ENCODE measurements at places on chromosomes 3 and 15.

- no peak for DNase-seq
Observed at GRCh38 chr3:166743481-166744134, 636.5 kb downstream of the ZBBX start.

DNA sequence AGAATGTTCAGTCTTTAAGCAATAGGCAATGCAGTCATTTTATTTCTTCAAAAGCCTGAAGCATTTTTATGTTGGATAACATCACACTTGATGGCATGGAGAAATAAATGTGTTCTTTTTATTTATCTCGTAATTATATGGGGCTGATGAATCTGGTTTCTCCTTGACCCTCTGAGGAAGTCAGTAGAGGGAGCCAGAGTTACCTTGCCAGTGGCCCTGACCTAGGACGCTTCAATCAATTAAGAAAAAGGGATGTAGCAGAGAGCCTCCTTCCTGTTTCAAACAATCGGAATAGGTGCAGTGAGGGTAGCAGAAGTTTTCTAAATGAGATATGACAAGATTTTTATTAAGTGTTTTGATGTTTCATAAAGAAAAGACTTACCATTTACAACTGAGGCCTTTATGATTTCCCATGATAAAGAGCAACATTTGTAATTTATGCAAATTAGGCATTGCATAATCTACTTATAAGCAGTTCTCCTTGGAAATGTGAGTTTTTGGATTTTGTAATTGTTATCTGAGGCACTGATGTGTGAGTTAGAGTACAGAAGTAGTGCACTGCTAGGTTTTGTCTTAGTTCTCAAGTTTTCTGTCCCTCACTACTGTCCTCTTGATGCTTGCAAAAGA, 129.1 kb downstream of the RAP2B start:
- DNase-seq: no peak

DNA sequence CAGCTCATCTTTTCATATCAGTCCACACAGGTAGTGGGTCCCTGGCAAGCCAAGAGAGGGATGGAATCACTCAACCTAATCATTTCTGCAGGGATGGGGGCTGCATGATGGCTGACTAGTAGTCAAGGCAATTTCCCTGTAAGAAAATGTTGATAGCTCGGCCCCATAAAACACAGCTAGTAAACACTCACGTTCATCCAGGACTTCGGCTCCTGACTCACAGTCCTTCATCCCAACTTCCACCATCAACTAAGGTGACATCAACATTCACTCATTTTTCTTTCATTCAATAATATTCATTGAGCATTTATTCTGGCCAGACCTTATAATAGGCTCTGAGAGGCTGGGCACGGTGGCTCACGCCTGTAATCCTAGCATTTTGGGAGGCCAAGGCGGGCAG, 4.4 kb upstream of the ACAP2 start:
- no peak for DNase-seq

DNA sequence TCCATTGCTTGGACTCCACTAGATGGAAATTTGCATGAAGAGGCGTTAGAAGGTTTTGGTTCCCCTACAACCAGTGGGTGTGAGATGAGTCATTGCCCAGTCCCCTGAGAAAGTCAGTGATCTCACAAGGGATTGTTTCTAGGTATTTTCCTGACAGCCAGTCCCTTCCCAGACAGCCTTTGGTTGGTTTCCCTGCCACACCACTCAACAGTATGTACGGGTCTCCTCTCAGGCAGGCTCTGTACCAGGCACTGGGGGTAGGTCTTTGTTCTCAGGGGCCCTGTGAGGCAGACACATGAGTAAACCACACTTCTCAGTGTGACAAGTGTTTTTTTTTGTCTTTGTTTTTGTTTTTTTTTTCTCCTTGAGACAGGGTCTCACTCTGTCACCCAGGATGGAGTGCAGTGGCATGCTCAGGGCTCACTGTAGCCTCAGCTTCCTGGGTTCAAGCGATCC, 4.0 kb downstream of the LAMP3 start:
- peak; percentile 17 for DNase-seq

DNA sequence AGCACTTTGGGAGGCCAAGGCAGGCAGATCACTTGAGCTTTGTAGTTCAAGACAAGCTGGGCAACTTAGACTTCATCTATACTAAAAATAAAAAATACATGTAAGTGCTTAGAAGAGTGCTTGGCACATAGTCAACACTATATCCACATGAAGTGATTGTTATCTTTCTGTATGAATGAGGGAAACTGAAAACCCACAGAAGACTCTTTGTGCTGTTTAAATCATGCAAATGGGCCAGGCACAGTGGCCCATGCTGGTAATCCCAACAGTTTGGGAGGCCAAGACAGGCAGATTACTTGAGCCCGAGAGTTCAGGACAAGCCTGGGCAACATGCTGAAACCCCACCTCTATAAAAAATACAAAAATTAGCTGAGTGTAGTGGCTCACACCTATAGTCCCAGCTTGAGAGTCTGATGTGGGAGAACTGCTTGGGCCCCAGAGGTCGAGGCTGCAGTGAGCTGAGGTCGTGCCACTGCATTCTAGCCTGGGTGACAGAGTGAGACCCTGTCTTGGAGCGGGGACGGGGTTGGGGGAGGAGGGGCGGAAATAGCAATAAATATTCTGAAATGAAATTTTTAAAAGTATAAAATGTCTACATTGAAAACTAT, 129.7 kb downstream of the NR2E3 start:
- DNase-seq: no peak

DNA sequence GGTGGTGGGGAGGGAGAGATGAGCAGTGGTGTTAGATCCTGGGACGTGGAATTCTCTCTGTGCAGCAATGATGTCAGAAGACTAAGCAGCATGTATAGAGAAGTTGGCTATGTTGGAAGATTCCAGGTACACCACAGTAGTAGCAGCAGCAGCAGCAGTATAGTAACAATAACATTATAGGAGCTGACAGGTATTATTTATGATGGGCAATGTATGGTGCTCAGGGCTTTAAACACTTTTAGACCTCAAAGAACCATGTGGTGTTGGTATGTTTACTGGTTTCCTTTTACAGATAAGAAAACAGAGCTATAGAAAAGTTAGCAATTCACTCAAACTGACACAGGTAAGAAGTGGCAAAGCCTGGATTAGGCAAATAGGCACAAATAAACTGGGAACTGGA, 103.9 kb downstream of the CCNL1 start:
- no peak for DNase-seq

DNA sequence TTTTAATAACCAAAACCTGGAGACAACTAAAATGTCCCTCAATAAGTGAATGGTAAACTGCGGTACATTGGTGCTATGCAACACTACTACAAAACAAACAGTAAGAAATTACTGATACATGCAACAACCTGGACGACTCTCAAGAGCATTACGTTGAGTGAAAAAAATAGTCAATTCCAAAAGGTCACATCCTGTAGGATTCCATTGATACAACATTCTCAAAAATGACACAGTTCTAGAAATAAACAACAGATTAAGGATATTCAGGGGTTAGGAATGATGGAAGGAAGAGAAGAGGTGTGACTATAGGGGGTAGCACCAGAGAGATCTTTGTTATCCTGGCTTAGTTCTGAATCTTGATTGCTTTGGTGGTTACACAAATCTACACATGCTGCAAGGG, 72.2 kb downstream of the ZNF148 start:
- DNase-seq: no peak

GRCh38 chr3:25009665-25010064, 418.4 kb upstream of the RARB start:
- no peak for DNase-seq

- DNase-seq: no peak
Observed at GRCh38 chr3:116473602-116474001, 28.3 kb upstream of the LSAMP start.

GRCh38 chr3:150497956-150498355, 48.3 kb downstream of the SERP1 start:
- no peak for DNase-seq

DNA sequence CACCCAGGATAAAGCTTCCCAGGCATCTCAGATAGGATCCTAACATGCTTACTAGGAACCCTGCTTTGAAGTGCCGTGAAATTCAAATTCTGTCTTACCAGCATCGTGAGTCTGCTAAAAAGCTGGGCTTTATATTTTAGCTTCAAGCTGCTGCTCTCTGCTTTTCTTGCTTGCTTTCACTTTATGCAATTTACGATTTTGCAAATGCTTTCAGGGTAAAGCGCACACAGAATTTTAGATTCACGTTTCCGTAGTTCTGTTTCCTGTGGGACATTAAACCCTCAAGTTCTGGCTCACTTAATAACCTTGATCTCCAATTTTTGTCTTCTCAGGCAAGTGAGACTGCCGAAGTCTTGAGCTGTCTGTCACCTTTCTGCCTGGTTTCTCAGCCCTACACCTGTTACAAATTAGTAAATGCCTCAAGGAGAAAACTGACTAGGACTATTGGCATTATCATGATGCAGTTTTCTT, 170.5 kb upstream of the TGFBR2 start:
- no peak for DNase-seq

DNA sequence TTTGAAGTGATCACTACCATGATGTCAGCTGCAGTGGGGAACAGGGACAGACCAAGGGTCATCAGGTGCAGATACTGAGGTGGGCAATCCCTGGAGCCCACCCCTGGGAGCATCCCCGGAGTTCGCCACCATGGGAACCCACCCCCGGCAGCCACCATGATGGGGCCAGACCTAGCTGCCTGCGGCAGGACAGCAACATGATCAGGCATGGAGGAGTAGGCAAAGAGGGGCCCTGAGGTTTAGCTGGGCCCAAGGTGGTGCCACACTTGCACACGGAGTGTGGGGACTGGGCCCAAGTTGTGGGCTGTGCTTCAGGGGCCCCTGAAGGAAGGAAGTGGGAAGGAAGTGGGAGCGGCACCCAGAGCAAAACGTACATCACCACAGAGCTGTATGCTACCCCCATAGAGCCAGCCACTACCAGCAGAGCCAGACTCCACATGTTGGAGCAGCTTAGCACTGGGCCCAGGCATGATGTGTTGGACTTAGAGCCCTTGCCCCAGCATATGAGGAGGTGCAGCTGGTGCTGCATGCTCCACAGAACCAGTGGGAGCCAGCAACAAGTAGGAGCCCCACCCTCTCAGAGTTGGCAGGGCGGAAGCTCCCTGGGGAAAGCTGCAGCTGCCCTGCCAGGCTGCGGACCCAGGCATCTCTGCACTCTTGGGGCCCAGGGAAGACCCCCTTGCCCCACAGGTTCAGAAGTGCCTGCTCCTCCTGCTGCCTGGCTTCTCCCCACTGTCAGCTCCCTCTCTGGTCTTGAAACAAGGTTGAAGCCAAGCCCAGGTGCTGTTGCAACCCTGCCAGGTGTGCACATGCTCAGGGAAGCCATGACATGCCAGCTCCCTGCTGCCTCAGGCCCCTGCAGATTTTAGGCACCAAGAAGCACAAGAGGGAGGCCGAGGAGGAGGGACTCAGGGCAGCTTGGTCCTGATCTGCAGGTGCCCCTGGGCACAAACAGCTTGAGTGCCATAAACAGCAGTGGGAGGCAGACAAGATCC, 515.3 kb downstream of the ZBBX start:
- no peak for DNase-seq

- DNase-seq: no peak
Observed at GRCh38 chr15:74548241-74548640, 7.2 kb downstream of the ARID3B start.

GRCh38 chr15:56491110-56491722, 26.3 kb upstream of the MNS1 start:
- peak; percentile 37 for DNase-seq

- DNase-seq: no peak
Observed at GRCh38 chr15:63874616-63875015, 40.9 kb upstream of the HERC1 start.

- no peak for DNase-seq
Observed at GRCh38 chr3:24201301-24201700, 256.2 kb downstream of the NR1D2 start.

GRCh38 chr3:122519693-122520092, 5.0 kb upstream of the KPNA1 start:
- DNase-seq: no peak

GRCh38 chr3:30737743-30738499, 131.5 kb downstream of the TGFBR2 start:
- DNase-seq: no peak

DNA sequence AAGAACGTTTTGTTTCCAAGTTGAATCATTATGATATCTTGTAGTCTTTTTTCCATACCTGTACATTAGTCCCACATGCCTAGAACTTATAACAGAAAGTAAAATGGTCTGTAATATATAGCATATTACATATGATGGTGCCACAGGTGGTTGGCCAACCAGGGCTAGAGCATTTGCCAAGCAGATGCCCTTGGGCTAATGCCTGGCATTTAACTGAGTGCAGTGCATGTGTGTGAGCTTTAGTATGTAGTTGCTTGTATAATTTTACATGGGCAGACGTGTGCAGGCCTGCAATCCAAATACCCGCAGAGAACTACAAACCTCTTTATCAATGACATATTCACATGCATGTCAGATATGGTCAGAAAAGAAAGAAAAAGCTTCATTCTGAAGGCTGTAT, 27.5 kb downstream of the THSD4 start:
- no peak for DNase-seq

DNA sequence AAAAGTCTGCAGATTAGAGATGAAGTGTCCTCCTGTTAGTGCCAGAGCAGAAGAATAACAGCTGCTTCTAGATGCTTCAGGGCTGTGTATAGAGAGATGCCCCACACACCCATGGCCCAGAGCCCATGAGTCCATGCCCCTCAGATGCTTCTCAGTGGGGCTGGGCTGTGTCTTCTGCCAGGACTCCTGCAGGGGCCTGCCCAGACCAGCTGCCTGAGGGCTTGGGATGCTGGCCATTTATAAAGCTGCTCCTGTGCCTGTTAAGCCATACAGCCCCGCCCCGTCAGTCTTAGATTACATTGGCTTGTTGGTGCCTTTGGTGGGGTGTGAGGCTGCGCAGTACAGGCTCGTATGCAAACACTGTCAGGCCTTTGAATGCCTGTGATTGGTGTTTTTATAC, 318.0 kb upstream of the CTDSPL start:
- DNase-seq: no peak

DNA sequence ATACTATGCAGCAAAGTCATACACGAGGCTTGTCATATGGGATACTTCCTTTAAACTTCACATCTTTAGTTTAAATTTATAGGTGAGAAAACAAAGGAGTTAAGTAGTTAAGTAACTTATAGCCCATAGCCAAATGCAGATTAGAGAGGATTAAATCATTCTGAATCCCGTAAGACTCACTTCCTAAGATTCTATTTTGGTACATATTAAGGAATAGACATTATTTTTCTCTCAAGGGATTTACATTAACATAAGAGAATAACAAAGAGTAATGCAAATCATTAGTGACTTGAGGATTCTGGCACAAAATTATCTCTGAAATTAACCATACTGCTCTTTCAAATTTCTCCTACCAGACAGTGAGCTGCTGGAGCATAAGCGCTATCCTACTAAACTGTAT, 747.4 kb upstream of the ARPP21 start:
- no peak for DNase-seq

GRCh38 chr15:43871835-43872234, 45.0 kb downstream of the WDR76 start:
- no peak for DNase-seq

GRCh38 chr15:78942741-78943140, 2.1 kb downstream of the CTSH start:
- no peak for DNase-seq

- no peak for DNase-seq
Observed at GRCh38 chr3:45655906-45656305, 33.3 kb upstream of the SACM1L start.

GRCh38 chr3:45239254-45239653, 13.2 kb upstream of the TMEM158 start:
- no peak for DNase-seq

GRCh38 chr3:115989684-115990421, 366.5 kb downstream of the GAP43 start:
- no peak for DNase-seq

All from stimulated activated CD4-positive, alpha-beta T cell treated with anti-CD3 and anti-CD28 coated beads, Interleukin-1b, Interleukin-23, amount 100 ng/mL, for 4 hours (primary cell).